Substantia nigra (tissue), 51 donors: ENCODE measurements at places on chromosomes 16 and 17.

- peak; percentile 67 for DNase-seq
Measured at GRCh38 chr16:72921620-72922019, 126.3 kb downstream of the ZFHX3 start.

GRCh38 chr17:11880714-11881113, 116.6 kb downstream of the ZNF18 start:
- no peak for DNase-seq

GRCh38 chr17:13425390-13425789, 176.3 kb downstream of the HS3ST3A1 start:
- no peak for DNase-seq

DNA sequence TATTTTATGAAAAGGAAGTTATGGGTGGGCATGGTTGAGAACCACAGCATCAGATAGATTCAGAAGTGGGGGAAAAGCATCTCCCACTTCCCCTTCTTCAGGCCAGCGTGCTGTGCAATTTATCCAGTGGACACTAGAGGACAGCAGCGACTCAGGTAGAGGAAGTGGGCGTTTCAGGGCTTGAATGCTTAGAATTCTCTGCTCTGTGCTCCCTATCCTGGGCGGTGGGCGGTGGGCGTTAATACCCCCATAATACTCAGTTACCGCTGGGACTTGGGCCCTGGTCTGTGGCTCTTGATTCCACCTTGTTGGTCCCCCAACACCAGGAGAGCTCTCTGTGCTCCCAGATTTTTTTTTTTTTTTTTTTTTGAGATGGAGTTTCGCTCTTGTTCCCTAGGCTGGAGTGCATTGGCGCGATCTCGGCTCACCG, 3.7 kb upstream of the LYZL6 start:
- no peak for DNase-seq

DNA sequence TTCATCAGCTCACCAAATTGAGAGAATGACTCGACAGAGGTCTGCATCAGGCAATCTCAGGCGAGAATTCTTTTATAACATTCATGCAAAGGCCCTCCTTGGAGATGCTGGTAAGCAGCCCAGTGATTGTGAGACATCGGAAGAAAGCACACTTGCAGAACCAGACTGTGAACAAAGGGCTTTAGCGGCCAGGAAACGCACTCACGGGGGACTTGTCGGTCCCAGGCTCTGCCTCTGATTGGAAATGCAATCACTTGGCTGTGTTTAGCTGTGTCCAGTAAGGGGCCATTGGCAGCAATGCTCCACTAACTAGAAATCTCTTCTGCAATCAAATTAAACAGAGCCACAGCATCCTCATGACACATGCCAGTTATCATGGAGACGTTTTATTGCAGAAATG, 226.7 kb upstream of the CDH13 start:
- DNase-seq = no peak
